ENCODE measurements at places on chromosomes 3 and 15.

GRCh38 chr3:127077505-127078064, 94.7 kb downstream of the PLXNA1 start:
- DNase-seq: no peak

DNA sequence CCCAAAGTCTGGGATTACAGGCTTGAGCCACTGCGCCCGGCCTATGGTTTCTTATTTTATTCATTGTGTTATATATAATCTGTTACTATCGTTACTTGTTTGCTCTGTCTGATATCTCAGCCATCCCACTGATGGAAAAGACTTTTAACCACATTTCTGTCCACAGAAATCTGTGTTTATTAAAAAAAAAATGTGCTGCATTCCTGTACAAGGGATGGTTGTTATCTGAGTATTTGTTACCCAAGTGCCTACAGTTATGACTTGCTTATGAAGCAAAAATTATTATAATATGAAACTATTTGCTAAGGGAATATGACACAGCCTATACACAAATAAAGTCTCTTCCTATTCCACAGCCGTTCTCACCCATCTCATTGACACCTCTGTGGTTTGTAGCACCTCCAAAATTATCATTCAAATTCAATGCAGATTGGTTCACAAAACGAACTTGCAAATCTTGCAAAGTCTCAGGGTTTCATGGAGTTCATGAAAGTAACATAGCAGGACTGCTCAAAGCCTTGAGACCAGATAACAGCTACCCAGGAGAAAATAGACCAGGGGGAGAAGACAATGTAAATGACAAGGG, 47.4 kb upstream of the UBE2E1 start:
- DNase-seq: no peak

DNA sequence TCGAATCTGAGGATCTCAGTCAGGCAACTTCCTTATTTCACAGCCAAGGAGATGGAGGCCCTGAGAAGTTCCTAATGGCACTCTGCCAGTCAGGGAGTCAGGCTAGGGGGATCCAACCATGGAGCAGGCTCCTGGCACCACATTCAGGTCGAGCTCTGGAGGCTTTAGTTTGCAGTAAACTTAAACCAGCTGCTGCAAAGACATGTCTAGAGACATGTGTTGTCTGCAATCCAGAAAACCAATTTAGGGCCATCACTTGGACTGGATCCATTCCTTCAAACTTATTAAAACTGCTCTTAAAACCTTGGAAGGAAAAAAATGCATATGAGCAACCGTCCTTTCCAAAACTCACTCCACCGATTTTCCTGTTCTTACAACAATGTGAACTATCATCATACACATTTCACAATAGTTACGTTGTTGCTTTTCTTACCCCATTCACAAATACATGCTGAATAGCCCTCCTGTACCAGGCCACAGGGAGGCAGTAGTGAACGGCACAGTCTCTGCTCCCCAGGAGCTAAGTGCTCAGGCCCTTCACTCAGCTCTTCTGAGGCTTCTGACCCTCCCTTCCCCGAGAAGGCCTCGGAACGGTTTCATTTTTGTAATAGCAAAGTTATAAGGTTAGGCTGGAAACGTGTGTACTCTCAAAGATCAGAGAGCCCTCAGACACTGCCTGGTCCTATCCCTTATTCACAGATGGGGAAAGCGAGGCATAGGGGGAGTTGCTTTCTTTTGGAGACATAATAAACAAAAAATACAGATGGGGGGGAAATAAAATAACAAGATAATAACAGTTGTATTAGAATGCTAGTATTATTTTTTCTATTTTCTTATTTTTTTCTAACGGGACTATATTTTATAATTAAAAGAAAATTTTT, 20.1 kb downstream of the RFT1 start:
- peak; percentile 48 for DNase-seq

GRCh38 chr3:53885239-53885638, 3.3 kb upstream of the ACTR8 start:
- DNase-seq: peak; percentile 48

GRCh38 chr3:30626443-30627180, 20.2 kb downstream of the TGFBR2 start:
- no peak for DNase-seq

DNA sequence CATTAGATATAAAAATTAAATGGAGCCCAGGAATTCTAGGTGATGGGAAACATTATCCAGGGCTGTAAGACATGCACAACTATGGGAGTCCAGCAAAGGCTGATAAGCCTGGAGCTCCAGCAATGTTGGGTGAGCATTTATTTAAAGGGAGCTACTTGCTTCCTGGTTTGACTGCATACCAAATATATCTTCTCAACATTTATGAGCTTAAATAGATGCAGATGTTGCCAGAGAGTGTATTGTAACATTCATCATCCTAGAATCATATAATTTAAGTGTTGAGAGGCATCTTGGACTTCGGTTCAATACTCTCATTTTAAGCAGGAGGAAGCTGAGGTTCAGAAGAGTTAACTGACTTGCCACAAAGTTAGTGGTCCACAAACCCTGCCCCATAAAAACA, 12.2 kb upstream of the POLR2M start:
- no peak for DNase-seq

DNA sequence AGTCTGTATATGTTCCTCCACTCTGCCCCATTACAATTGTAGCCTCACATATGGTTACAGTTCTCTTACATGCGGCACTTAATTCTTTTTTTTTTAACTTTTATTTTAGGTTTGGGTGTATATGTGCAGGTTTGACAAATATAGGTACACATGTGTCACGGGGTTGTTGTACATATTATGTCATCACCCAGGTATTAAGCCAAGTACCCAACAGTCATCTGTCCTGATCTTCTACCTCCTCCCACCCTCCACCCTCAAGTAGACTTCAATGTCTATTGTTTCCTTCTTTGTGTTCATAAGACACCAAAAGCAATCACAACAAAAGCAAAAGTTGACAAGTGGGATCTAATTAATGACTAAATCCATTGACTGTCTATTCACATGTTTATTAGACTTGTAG, 144.6 kb upstream of the TP63 start:
- no peak for DNase-seq

- DNase-seq: no peak
Observed at GRCh38 chr15:57169643-57170042, 206.7 kb upstream of the CGNL1 start.

DNA sequence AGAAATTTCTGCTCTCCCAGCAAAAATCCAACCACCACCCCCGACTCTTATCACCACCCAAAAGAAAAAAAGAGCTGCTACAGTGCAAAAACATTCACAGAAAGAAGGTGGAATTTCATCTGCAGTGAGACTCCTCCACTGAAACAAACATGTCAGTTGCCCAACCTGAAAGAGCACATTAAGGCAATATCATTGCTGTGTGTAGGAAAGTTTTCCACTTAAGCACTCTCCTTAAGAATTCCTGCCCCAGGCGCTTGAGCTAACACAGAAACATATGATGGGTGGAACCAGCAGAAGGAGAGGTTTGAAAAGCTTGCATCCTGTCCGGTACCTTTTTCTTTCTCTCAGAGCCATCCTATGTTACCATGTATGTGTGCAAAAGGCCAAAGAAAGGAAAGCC, 200.8 kb upstream of the GADL1 start:
- no peak for DNase-seq

GRCh38 chr3:88985491-88985890, 121.9 kb upstream of the EPHA3 start:
- DNase-seq: no peak

- DNase-seq: no peak
Observed at GRCh38 chr15:98422130-98422478, 226.2 kb upstream of the IGF1R start.

GRCh38 chr15:54803134-54803808, 393.5 kb downstream of the RSL24D1 start:
- peak; percentile 5 for DNase-seq

DNA sequence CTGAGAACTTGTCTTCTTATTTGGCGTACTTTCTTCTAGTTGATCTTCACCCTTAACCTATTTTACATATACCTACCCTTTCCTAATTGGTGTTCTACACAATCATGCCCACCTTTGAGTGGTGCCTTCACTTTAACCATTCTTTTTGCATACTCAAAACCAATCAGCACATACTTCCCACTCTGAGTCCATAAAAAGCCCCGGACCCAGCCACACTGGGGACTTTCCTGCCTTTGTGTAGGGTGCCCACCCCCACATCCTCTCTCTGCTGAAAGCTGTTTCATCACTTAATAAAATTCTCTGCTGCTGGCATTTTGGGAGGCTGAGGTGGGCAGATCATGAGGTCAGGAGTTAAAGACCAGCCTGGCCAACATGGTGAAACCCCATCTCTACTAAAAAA, 15.9 kb upstream of the CHST2 start:
- no peak for DNase-seq

DNA sequence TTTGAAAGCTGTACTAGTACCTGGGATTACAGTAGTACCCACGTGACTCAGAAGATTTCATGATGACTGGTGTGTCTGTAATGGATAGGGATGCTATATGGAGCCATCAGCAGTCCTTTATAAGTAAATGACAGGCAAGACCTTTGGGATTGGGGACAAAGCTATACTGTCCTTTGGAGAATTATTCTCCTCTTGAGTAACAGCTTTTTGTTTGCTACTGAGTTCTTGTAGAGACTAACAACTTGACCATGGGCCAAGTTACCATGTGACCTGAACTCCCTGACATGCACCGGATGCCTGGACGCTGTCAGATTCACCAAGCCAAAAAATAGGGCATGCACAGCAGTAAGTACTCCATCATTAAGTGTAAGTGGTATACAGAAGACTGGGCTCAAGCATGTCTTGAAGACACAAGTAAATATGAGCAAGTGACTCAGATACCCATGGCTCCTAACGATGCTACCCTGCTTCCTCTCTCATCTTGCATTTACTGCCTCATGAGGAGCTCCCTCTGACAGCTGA, 12.9 kb downstream of the SEC11A start:
- peak; percentile 80 for DNase-seq

- DNase-seq: peak; percentile 24
Observed at GRCh38 chr3:59654123-59654479, 604.3 kb upstream of the CFAP20DC start.

- DNase-seq: no peak
Observed at GRCh38 chr3:150300388-150300787, 107.7 kb upstream of the TSC22D2 start.

- peak; percentile 81 for DNase-seq
Observed at GRCh38 chr3:101512646-101513418, at the start of gene SENP7. Gene SENP7 (minus strand): TSS chr3:101513212. CDS start chr3:101513130, 82 bp downstream.

DNA sequence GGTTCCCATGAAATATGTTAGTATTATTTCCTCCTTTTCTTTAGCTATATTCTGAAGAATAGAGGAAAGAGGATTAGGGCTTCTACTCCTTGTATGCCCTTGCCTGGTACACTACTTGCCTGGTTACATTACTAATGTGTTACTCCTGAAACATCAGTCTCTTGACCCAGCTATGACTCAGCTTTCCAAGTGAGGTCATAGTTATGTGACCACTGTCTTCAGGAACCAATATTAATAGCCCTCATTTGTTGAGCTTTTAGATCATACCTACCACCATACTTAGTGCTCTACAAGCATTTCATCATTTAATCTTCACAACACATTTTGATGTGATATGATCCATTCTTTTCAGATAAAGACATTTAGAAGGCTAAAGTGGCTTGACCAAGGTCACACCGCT, 60.3 kb downstream of the CMSS1 start:
- DNase-seq: no peak

- no peak for DNase-seq
Observed at GRCh38 chr15:60735559-60736047, 256.7 kb upstream of the ICE2 start.
